T-helper 2 cell treated with Interferon-gamma antibody and Interleukin-4, amounts not matched to agents 100 ng/mL and 5 ng/mL, for 36 hours (primary cell): ENCODE measurements at places on chromosomes 2 and 18. TPM values are rescaled to one million over a fixed set of nuclear protein-coding genes. Genes with fewer than 3 reads are reported as not detected.

The KIF1A gene
- total RNA-seq = 0.41 and 0.43 TPM in 2 replicates

The MC2R gene
- total RNA-seq = not detected in 2 replicates

The DSC3 gene
- total RNA-seq = not detected in 2 replicates

The POTEC gene
- total RNA-seq = not detected in 2 replicates

The MFF gene
- total RNA-seq = 60.8 and 62.8 TPM in 2 replicates

The OR6B2 gene
- total RNA-seq = not detected in 2 replicates

The CRIM1 gene
- 3.1 and 4.3 TPM in 2 replicates for total RNA-seq

The ANO7 gene
- 0.32 and 0.52 TPM in 2 replicates for total RNA-seq

The LYPD6 gene
- not detected in 2 replicates for total RNA-seq

The TWIST2 gene
- not detected in 2 replicates for total RNA-seq
